ENCODE measurements at places on chromosomes 2 and 18. TPM values are rescaled to one million over a fixed set of nuclear protein-coding genes. Genes with fewer than 3 reads are reported as not detected.

The CFAP65 gene
- 18.7 TPM for total RNA-seq

The CXCR1 gene
- 17.2 TPM for total RNA-seq

The RAX gene
- not detected for total RNA-seq

The TSPYL6 gene
- not detected for total RNA-seq

The TBR1 gene
- total RNA-seq = not detected

DNA sequence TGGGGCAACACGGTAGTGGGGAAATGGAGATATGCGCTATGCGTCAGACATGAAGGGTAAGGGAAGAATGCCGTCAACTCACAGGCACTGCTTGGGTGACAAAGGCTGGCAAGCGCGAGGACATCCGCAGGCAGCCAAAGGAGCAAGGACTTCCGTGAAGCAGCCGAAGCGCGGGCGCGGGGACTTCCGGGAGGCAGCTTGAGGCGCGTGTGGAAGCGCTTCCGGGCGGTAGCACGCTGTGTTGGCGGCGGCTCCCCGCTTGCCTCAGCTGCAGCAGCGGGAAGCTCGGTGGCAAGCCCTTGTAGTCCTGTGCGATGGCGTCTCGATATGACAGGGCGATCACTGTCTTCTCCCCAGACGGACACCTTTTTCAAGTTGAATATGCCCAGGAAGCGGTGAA lies at the start of gene PSMA8:
Gene PSMA8, plus strand, starts transcription at position 218 of the 400 bp plus-strand sequence. Its CDS starts 97 bp downstream, at position 315.
- H3K4me1 ChIP-seq = no peaks in the 10 kb centered on the region
- peak; percentile 85 for DNase-seq
- no peaks in the 10 kb centered on the region for H3K27me3 ChIP-seq
- no peaks in the 10 kb centered on the region for H3K36me3 ChIP-seq

DNA sequence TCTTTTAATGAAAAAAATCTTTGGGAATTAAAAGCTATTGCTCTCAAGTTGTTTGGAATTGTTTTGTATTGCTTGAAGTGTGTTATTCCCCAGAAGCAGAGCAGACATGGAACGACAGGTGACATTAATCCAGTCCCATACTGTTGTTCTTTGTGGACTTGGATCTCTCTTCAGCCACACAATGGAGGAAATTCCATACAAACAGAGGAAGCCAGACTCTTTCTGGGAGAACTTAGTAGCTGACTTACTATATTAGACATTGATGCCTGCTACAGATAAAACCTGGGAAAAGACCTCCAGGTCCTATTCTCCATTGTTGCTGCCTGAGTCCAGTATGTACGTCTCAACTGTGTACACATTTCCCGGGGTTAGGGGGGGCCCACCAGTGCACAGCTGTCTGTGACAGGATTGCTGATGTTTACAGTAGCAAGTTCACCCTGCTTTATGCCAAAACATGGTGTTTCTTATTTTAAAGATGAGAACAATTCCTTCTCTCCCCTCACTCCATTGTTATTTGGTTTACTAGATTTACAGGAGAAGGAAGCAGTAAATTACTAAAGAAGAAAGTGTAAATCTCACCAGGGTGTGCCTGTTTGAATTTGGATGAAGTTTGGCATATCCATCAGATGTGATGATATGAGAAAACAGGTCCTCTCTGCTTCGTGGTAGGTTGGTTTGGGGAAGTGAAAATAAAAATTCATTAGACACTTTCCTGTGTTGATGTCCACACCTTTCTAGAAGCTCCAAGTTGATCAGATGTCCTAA lies 142.4 kb upstream of the RBBP8 start:
- no peak overlapping the region for H3K4me3 ChIP-seq
- H3K4me1 ChIP-seq = peaks cover 9% of the 10 kb centered on the region
- DNase-seq = no peak
- H3K36me3 ChIP-seq = no peaks in the 10 kb centered on the region
- H3K27ac ChIP-seq = no peak overlapping the region

GRCh38 chr2:150482111-150482510 lies 5.4 kb downstream of the RND3 start:
- peaks cover 13% of the 10 kb centered on the region for H3K27me3 ChIP-seq
- no peak overlapping the region for H3K27ac ChIP-seq
- DNase-seq = no peak
- H3K4me3 ChIP-seq = no peak overlapping the region
- peaks cover 5% of the 10 kb centered on the region for H3K4me1 ChIP-seq

DNA sequence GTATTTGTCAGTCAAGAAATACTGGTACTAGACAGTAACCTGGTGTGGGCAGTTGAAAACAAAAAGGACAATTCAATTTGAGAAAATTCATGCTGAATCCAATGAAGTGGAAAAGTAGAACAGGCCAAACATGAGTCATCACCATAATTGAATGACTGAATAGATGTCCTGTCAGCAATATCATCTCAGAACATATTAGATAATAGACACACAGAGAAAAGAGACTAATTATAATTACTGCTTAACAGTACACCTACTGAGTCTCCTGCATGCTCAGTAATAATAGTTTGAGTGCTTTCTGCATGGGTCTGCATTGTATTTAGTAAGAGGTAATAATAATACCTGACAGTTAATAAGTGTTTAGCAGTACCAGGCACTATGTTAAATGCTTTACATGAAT lies 138.6 kb upstream of the ZC3H15 start:
- no peaks in the 10 kb centered on the region for H3K27me3 ChIP-seq
- H3K4me1 ChIP-seq = no peaks in the 10 kb centered on the region
- H3K36me3 ChIP-seq = no peaks in the 10 kb centered on the region
- no peak overlapping the region for H3K27ac ChIP-seq
- H3K4me3 ChIP-seq = no peak overlapping the region
- no peak for DNase-seq

DNA sequence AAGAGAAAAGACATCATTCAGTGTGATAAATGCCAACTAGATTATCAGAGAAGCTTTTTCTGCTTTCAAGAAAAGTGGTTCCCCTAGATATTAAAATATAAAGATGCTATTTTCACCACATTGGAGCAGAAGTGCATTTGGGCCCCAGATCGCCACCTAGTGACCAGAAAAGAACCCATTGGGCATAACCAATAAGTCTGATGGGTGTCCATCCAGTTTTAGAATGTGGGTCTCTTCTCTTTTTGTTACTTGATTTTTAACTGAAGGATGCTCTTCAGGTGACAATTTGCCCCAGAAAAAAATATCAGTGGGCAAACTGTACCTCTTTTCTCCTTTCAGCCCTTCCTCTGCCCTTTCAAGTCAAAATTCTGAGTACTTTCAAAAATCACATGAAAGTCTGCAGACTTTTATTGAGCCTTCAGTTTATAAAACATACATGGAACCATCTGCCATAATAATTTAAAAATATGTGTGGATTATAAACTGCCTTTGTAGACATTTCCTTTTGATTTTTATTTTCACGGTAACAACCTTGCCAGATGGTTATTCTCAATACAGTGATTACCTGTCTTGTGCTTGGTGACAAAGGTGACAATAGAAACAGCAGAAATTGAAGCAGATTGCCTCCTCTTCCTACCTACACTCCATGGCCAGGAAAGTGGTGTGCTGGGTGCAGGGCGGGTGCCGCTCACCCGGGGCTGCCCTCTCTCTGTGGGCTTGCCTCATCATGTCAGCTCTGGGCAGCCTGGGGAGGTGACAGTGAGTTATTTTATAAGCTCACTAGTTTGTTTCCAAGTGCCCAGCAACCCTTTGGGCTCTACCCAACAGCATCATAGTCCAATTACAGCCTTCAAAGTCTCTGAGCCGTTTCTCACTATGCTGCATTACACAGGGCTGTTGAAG lies 124.5 kb downstream of the DCDC2C start:
- no peak overlapping the region for H3K4me3 ChIP-seq
- DNase-seq = peak; percentile 27
- H3K27ac ChIP-seq = no peak overlapping the region
- no peaks in the 10 kb centered on the region for H3K4me1 ChIP-seq

DNA sequence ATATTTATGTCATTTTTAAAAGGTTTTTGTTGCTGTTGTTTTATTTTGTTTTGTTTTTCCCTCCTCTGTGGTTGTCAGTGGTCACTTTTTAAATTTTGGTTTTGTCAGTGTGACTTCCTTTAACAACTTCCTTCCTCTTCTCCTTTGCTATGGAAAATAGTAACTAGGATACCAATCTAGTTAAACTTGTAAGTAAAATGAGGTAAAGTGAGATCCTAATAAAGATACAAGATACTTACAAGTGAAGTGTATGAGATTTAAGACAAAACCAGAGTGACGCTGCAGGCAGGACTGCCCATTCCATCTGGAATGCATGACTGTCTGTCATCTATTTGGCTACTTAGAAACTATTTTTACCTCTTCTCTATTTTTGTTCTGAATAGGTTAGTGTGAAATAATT lies 30.6 kb upstream of the CREB1 start:
- no peaks in the 10 kb centered on the region for H3K4me1 ChIP-seq
- H3K27ac ChIP-seq = no peak overlapping the region
- DNase-seq = no peak
- H3K4me3 ChIP-seq = no peak overlapping the region
- H3K27me3 ChIP-seq = no peaks in the 10 kb centered on the region
- H3K36me3 ChIP-seq = no peaks in the 10 kb centered on the region

Measured in upper lobe of left lung (tissue), 6 donors.